ENCODE measurements at places on chromosomes 3 and 15.

GRCh38 chr15:89666858-89667705, 11.8 kb upstream of the KIF7 start:
- no peak for DNase-seq

DNA sequence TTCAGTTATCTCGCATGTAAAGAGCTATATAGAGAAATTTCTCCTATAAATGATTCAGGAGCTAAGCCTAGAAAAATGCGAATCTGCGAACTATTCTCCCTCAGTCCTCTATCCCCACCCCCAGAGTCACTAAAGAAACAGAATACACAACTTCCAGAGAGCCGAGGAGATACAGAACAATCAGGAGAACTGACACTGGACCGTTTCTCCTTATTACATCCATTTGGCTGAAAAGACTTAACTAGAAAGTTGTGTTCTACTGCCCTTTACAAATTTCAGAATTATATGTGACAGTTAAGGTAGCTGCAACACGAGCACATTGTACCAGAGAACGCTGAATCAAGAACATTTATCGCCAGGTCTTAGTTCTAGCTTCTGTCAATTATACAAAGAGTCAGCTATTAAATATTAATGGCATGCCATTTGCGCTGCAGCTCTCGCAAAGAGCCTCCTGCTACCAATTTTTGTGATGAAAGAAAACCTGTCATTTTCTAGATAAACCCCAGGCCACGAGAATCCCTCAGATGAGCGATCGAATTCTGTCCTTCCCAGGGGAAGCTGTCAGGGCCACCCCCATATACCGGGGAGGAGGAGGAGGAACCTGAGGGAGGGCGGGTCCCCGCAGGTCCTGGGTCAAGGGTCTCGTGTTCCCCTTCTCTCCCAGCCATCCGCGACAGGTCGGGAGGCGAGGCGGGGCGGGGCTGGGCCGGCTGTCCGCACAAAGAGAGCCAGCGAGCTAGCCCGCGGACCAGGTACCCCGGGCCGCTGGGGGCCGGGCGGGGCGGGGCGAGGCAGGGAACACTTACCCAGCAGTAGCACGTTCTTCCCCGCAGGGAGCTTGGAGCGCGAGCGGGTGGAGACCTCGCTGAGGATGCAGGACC, 878 bp downstream of the DYNC1LI1 start:
- no peak for DNase-seq

DNA sequence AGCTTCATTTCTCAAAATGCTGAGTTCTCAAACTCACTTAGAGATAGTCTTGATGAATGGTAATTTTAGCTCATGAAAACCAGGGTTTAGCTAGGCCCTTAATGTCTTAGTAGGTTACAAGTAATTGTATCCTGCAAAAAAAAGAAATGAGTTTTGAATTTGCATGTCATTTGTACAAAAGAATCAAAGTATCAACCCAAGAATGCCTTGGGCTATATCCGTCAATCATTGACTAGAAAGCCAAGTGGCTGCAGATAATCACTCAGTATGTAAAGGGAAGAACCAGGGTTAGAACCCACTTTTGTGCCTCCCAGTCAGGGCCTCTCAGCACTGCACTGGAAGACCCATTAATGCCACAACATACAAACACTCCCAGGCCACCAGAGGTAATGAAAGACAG, 427.6 kb upstream of the MDFIC2 start:
- no peak for DNase-seq

- no peak for DNase-seq
Observed at GRCh38 chr15:35491999-35492398, 54.0 kb downstream of the DPH6 start.

DNA sequence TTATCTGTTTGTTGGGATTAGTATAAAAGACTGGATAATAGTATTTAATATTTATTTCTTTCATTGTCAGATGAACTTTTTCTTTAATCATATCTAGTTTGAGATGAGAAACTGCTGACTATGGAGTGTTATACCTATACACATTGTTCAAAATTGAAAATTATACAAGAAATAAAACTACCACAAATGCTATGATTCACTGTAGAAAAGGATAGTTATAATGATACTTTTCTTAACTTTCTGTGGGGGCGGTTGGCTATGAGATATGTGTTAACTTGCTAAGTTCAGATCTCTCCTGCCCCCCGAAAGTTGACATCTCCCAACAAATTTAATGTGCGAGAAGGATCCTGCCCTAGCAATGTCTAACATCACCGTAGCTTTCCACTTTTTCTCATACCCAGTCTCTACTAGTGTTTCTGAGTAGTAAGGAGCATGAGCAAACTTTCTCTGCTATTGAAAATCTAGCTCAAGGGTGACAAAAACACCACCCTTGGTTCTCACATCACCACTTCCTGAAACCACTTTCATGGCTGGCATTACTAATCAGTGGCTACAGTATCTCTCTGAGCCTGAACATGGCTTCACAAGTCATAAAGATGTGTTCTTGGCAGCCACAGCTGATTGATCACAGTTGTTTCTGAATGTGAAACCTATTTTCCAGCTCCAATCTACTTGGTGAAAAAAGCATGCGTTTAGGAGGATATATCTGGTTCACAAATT, 15.8 kb upstream of the SAMMSON start:
- no peak for DNase-seq

GRCh38 chr3:13420045-13420830, at the start of gene NUP210:
NUP210 (minus strand) TSS chr3:13420322; CDS start chr3:13420226, 96 bp downstream.
- no peak for DNase-seq

DNA sequence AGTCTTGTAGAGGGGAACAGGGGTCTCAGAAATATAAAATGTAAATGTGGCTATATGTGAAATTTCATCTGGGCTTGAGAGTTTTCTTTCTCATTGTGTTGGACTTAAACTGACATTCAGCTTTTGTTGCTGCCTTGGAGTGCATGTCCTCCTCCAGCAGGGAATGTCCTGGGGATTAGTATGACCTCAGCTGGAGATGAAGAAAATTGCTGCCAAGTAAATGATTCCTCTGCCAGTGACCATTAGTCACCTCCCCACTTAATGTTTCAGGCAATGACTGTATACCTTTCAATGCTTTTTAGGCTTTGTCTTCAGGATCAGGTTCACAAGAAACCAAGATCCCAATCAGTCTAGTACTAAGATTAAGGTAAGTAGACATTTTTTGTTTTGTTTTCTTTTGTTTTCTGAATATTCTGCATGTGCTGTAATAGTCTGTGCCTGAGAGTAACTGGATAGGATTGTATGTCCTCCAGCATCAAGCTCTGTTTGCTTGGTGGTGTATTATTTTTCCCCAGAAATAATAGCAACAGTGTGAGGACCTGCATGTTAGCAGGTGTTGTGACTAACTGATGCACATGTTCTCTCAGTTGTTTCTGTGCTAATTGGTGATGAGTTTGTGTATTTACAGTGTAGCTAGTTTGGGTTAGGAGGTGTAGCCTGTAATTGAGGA, 18.1 kb upstream of the SLC22A13 start:
- DNase-seq: peak; percentile 55

DNA sequence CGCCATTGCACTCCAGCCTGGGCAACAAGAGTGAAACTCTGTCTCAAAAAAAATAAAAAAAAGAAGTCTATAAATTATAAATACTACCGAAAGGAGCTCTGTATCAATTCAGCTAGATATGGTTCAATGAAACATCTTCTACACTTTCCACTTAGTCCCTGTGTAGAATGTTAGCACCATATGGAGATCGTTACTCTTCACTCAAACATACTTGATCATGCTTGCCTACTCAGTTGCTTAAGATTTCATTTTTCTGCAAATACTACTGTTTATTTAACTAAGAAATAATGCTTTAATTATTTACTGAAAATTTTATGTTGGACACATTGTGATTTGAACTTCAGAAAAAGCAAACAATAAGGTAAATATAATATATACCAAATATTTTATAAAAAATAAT, 17.1 kb upstream of the NANOGP8 start:
- no peak for DNase-seq

GRCh38 chr3:37137516-37137915, 36.9 kb downstream of the LRRFIP2 start:
- no peak for DNase-seq

- no peak for DNase-seq
Observed at GRCh38 chr3:79139395-79140068, 628.3 kb downstream of the ROBO1 start.

- DNase-seq: no peak
Observed at GRCh38 chr15:41994772-41995475, 22.6 kb upstream of the EHD4 start.
